Thyroid gland (tissue), 4 donors: ENCODE measurements at places on chromosomes 1 and 21. TPM values are rescaled to one million over a fixed set of nuclear protein-coding genes. Genes with fewer than 3 reads are reported as not detected.

RPTN gene
- not detected for total RNA-seq

RHD gene
- total RNA-seq: not detected

MAP1LC3C gene
- total RNA-seq: 3.5 TPM

OR2L13 gene
- total RNA-seq: not detected

TBX19 gene
- 2.9 TPM for total RNA-seq

TBX15 gene
- total RNA-seq: 5.4 TPM

FOXD2 gene
- total RNA-seq: not detected

CA6 gene
- not detected for total RNA-seq

ARHGEF10L gene
- 64.5 TPM for total RNA-seq

OR14K1 gene
- total RNA-seq: not detected

SPRR1B gene
- not detected for total RNA-seq

GRCh38 chr1:167130829-167131510 lies 37.1 kb downstream of the STYXL2 start:
- no peak overlapping the region for H3K27ac ChIP-seq
- no peak for DNase-seq
- no peak overlapping the region for H3K4me3 ChIP-seq
- H3K36me3 ChIP-seq: no peaks in the 10 kb centered on the region
- H3K4me1 ChIP-seq: no peaks in the 10 kb centered on the region
- no peaks in the 10 kb centered on the region for H3K27me3 ChIP-seq

GRCh38 chr1:100219883-100220282 lies 29.8 kb downstream of the DBT start:
- DNase-seq: no peak
- no peak overlapping the region for H3K4me3 ChIP-seq
- no peaks in the 10 kb centered on the region for H3K36me3 ChIP-seq
- H3K4me1 ChIP-seq: no peaks in the 10 kb centered on the region
- no peak overlapping the region for H3K27ac ChIP-seq

DNA sequence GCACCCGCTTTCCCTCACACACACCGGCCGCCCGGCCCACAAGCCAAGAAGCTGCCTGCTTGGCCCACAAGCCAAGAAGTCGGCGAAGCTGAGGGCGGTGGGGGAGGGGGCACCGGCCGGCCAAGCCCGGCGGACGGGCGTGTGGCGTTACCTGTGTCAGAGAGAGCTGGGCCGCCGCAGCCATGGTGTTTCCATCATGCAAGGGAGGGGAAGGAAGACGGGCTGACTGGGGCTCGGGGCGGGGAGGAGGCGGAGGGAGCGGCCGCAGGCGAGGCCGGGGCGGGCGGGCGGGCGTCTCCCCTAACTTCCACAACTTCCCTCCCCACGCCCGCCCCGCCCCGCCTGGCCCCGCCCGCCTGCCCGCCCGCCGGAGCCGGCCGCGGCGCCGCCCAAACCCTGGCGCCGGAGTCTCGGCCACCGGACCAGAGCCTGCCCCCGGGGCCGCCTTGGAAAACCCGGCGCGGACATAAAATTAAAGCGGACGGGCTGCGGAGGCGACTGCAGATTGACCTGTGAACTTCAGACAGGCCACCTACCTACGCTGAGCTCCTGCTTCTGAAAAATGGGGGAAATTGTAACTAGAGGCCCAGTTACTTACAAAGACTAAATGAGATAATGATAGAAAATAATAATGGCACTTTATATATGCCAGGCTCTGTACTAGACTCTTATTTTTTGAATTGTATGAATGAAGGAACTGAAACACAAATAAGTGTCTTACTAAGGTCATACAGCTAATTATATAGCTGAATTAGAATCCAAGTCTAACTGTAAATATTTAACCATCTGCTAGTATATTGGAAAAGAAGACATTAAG lies at the start of gene EPS15:
Gene EPS15, minus strand, starts transcription at position 219 of the 817 bp plus-strand sequence. Its CDS starts 35 bp downstream, at position 184.
- H3K27ac ChIP-seq: peak within 1 kb of the TSS; percentile 94
- DNase-seq: peak; percentile 89
- no peaks in the 10 kb centered on the region for H3K27me3 ChIP-seq
- H3K4me3 ChIP-seq: peak within 1 kb of the TSS; percentile 75
- H3K36me3 ChIP-seq: no peaks in the 10 kb centered on the region
- H3K4me1 ChIP-seq: peaks cover 29% of the 10 kb centered on the region

DNA sequence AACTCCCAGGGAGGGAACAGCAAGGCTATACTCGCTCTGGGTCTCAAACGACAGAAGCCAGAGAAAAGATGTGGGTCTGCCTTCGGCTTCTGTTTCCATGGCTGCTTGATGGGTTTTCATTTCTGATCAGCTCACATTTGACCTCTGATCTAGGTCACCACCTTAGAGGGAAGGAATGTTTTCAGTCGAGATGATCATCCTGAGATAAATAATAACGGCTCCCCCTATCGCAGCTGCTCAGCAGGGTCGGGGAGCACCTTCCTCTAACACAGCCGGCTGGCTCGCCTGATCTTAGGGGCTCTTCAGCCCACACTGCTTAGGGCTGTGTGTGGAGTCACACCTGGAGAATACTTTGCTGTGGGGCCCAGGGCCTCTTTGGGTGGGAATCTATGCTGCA lies 53.1 kb upstream of the ZNF648 start:
- no peak for DNase-seq
- no peaks in the 10 kb centered on the region for H3K27me3 ChIP-seq
- H3K4me3 ChIP-seq: no peak overlapping the region
- H3K27ac ChIP-seq: peak overlapping the region; percentile 10
- no peaks in the 10 kb centered on the region for H3K36me3 ChIP-seq

GRCh38 chr1:40977716-40978115 lies 1.8 kb upstream of the CTPS1 start:
- no peaks in the 10 kb centered on the region for H3K36me3 ChIP-seq
- no peak for DNase-seq
- no peaks in the 10 kb centered on the region for H3K27me3 ChIP-seq
- no peak overlapping the region for H3K27ac ChIP-seq
- H3K4me3 ChIP-seq: no peak overlapping the region

GRCh38 chr1:45929257-45929687 lies 125.9 kb downstream of the MAST2 start:
- H3K4me1 ChIP-seq: peaks cover 10% of the 10 kb centered on the region
- no peak overlapping the region for H3K27ac ChIP-seq
- no peak overlapping the region for H3K4me3 ChIP-seq
- H3K27me3 ChIP-seq: no peaks in the 10 kb centered on the region

DNA sequence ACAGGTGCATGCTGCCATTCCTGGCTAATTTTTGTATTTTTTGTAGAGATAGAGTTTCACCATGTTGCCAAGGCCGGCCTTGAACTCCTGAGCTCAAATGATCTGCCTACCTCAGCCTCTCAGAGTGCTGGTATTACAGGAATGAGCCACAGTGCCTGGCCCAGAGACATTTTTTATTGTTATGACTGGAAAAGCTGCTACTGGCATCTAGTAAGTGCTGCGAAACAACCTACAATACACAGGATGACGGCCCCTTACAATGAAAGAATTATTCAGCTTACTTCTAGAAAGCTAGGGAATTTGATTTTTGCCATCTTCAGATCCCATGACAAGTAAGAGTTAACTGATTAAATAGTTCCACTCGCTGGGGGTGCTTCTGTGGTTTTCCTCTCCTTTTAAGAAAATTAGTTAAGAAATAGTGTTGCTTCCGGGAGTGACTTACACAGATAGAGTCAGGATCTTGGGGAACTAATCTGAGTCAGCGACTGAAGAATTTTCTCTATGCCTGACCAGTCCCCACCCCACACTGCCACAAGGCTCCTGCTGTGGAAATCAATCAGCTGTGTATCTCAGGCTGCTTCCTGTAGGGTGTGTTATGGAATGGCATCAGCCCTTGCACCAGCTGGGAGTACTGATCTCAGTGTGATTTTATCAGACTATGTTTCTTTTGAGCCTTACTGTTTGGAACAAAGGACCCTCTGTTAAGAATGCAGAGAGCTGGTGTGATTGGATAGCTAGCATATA lies 93.0 kb upstream of the BMP8A start:
- H3K27ac ChIP-seq: peak overlapping the region; percentile 86
- no peaks in the 10 kb centered on the region for H3K27me3 ChIP-seq
- H3K4me3 ChIP-seq: no peak overlapping the region
- peaks cover 31% of the 10 kb centered on the region for H3K4me1 ChIP-seq
- H3K36me3 ChIP-seq: no peaks in the 10 kb centered on the region
- DNase-seq: peak; percentile 87

DNA sequence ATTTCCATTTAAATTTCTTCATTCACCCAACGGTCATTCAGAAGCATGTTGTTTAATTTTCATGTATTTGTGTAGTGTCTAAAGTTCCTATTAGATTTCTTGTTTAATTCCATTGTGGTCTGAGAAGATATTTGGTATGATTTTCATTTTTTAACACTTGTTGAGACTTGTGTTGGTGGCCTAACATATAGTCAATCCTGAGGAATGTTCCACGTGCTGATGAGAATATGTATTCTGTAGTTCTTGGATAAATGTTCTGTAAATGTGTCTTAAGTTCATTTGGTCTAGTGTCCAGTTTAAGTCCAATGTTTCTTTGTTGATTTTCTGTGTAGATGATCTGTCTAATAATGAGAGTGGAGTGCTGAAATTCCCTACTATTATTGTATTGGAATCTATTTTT lies 22.7 kb upstream of the LCE5A start:
- no peak overlapping the region for H3K4me3 ChIP-seq
- no peak for DNase-seq
- no peak overlapping the region for H3K27ac ChIP-seq
- H3K36me3 ChIP-seq: no peaks in the 10 kb centered on the region
- no peaks in the 10 kb centered on the region for H3K4me1 ChIP-seq
- no peaks in the 10 kb centered on the region for H3K27me3 ChIP-seq

DNA sequence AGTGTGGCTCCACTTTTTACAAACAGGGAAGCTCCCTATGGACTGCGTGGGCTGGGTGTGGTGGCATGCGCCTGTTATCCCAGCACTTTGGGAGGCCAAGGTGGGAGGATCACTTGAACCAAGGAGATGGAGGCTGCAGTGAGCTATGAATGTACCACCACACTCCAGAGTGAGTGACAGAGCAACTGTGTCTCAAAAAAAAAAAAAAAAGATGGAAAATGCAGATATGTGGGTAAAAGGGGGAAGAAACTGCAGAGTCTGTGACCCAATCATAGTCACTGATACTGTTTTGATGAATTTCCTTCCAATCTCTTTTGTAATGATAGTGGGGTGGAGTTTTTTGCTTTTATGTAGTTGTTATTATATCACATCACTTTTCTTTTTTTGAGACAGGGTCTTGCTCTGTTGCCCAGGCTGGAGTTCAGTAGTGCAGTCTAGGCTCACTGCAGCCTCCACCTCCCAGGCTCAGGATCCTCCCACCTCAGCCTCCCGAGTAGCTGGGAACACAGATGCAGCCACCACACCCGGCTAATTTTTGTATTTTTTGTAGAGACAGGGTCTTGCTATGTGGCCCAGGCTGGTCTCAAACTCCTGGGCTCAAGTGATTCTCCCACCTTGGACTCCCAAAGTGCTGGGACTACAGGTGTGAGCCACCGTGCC lies 8.7 kb upstream of the TRAPPC10 start:
- H3K27me3 ChIP-seq: no peaks in the 10 kb centered on the region
- no peak for DNase-seq
- H3K36me3 ChIP-seq: no peaks in the 10 kb centered on the region
- no peaks in the 10 kb centered on the region for H3K4me1 ChIP-seq
- H3K27ac ChIP-seq: no peak overlapping the region
- no peak overlapping the region for H3K4me3 ChIP-seq

GRCh38 chr1:105337420-105337819 lies 1587.7 kb downstream of the AMY1C start:
- no peaks in the 10 kb centered on the region for H3K4me1 ChIP-seq
- no peak overlapping the region for H3K4me3 ChIP-seq
- DNase-seq: no peak
- H3K27ac ChIP-seq: no peak overlapping the region
- H3K36me3 ChIP-seq: no peaks in the 10 kb centered on the region

- H3K4me1 ChIP-seq: no peaks in the 10 kb centered on the region
- no peak overlapping the region for H3K4me3 ChIP-seq
- no peaks in the 10 kb centered on the region for H3K36me3 ChIP-seq
- H3K27me3 ChIP-seq: no peaks in the 10 kb centered on the region
- DNase-seq: no peak
Observed at GRCh38 chr1:3266870-3267549, 187.5 kb upstream of the ARHGEF16 start.

- peaks cover 89% of the 10 kb centered on the region for H3K36me3 ChIP-seq
- no peaks in the 10 kb centered on the region for H3K4me1 ChIP-seq
- H3K27ac ChIP-seq: no peak overlapping the region
- DNase-seq: no peak
- no peaks in the 10 kb centered on the region for H3K27me3 ChIP-seq
Observed at GRCh38 chr1:17636612-17637011, 97.1 kb downstream of the ARHGEF10L start.

GRCh38 chr1:115506518-115506917 lies 135.3 kb upstream of the VANGL1 start:
- H3K4me1 ChIP-seq: peaks cover 39% of the 10 kb centered on the region
- no peaks in the 10 kb centered on the region for H3K27me3 ChIP-seq
- no peak overlapping the region for H3K27ac ChIP-seq
- no peak for DNase-seq
- H3K4me3 ChIP-seq: no peak overlapping the region

DNA sequence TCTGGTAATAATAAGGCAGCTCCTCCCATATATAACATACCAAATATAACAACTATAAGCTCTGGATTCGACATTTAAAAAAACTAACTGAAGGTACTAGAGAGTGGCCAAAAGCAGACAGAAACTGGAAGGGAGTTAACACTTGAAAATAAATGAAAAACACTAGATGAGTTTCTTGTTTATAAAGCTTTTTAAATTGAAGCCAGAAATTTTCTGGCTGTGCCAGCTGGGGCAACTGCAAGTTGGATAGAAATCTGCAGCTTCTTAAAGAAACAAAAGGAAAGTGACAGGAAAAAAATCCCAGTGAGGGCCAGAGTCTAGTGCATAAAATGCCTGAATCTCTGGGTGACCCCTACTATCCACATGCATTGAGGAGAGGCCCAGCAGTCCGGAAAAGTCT lies 432.7 kb downstream of the SMYD3 start:
- peaks cover 11% of the 10 kb centered on the region for H3K4me1 ChIP-seq
- peak; percentile 40 for DNase-seq
- H3K4me3 ChIP-seq: no peak overlapping the region
- H3K36me3 ChIP-seq: no peaks in the 10 kb centered on the region

- no peaks in the 10 kb centered on the region for H3K4me1 ChIP-seq
- DNase-seq: no peak
- no peak overlapping the region for H3K4me3 ChIP-seq
- no peaks in the 10 kb centered on the region for H3K27me3 ChIP-seq
Observed at GRCh38 chr1:233638513-233638912, 24.6 kb downstream of the KCNK1 start.

DNA sequence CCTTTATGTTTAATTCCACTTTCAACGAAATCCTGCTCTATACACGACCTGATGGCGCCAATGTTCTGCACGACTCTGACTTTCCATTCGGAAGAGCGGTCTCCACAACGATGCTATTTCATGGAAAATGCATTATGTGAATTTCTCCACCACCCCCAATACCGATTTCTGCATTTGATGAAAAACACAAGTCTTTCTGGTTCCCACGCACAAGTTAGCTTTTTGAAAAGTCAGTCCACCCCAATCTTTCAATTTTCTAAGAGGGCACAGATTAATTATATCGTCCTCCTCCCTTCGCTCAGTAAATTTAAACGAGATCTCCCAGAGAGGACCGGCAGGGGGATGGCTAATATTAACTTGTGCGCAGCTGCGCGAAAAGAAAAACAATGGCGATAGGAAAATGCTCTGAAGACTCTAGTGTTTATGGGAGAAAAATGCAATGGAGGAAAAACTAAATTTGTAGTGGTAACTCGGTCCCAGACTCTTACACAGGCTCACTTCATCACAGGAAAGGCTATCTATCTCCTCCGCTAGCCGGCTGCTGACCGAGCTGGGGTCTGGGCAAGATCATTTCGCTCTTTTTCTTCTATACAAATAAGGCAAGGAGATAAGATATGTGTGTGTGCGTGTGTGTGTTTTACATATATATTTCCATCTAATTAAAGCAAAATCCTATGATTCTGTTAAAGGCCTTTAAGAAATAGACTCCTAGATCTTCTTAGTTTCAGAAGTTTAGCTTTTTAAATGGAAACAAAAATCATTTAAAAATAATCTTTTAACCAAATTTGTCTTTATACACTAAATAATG lies 1.2 kb upstream of the LHX8 start:
- H3K4me3 ChIP-seq: no peak overlapping the region
- no peaks in the 10 kb centered on the region for H3K36me3 ChIP-seq
- no peak overlapping the region for H3K27ac ChIP-seq
- peaks cover 12% of the 10 kb centered on the region for H3K4me1 ChIP-seq
